PC-9 (cell line): ENCODE measurements at places on chromosomes 5 and 9.
A peak's percentile ranks its signal among the peaks of the same experiment; 100 is the strongest.

DNA sequence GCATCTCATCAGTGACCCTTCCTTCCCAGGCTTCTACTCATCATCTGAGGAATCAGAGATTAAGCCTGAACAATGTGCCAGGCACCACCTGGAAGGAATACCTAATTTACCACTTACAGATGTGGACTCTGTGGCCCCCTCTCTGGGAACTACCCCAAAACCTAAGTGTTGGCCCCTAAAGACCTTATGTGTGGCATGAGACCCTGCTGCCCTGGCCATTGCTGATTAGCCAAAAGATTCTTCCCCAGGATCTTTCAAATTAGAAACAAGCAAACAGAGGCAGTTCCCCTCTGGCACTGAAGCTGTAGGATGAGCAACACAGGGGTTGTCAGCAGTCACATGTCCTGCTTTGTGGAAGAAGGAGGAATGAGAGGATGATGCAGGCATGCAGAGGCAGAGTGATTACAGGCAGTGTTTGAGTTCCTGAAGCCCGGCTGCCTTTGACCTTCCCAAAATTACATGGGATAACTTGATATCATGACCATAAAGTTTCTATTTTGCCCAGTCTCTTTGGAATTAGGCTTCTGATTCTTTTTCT lies 10.6 kb downstream of the SPINK4 start:
- DNase-seq: no peak

DNA sequence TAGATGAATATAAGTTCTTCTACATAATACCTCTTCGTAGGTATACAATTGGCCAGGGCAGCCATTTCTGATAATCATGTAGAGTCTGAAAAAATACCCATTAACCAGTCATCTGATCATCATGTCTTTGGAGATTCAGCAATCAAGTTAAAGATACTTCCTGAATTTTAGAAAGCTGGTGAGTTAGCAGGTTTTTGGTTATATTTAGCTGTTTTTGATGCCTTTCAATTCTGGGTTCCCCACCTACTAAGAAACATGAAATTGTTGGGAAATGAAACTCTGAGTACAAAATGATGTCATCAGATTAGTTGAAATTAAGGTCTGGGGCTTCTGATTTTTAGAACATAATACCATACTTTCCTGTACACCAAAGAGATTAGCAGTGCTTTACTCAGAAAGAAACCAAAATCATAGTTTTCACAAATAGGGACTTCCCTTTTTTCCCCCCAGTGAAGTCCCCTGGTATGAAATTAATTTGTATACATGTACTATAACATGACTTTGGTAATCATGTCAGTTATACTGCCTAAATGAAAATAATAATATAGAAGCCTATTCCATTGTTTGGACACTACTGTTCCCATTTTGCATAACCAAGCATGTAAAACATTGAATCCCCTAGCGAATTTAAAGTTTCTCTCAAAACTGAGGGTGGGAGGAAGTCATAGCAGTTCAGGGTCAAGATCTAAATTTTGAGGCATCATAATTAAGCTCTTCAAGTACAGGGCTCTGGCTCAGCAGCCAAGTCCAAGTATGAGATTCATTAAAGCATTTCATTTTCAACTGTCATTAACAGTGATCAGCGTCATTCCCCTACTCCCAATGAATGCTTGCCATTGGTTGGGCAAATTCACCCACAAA lies 17.9 kb downstream of the PRLR start:
- no peak for DNase-seq

DNA sequence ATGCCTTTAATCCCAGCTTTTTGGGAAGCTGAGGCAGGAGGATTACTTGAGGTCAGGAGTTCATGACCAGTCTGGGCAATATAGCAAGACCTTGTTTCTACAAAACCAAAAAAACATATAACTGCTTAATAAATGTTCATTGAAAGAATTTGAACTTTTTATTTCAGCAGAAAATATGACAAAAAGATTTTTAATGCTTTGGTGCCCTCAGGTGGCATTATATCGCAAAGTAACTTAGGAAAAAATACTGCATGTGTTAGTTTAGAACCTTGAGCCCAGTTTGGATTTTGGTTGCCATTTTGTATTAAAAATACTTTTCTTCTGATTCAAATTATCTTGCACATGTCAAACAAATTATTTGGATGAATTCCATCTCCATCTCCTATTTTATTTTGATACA lies 103.2 kb downstream of the GPBP1 start:
- DNase-seq: no peak

DNA sequence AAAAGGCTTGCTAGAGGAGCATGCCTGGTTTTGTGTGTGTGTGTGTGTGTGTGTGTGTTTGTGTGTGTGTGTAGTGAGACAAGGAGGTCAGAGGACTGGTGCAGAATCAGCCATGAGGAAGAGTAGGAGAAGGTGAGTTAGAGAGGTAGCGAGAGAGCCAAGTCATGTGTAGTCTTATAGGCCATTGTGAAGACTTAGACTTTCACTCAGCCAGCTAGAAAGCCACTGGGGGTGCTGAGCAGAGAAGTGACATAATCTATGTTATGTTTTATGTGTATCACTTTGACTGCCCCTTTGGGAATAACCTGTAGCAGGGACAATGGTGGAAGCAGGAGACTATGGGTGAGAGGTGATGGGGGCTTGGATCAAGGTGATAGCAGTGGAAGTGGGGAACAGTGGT lies 180.5 kb upstream of the CLINT1 start:
- no peak for DNase-seq

DNA sequence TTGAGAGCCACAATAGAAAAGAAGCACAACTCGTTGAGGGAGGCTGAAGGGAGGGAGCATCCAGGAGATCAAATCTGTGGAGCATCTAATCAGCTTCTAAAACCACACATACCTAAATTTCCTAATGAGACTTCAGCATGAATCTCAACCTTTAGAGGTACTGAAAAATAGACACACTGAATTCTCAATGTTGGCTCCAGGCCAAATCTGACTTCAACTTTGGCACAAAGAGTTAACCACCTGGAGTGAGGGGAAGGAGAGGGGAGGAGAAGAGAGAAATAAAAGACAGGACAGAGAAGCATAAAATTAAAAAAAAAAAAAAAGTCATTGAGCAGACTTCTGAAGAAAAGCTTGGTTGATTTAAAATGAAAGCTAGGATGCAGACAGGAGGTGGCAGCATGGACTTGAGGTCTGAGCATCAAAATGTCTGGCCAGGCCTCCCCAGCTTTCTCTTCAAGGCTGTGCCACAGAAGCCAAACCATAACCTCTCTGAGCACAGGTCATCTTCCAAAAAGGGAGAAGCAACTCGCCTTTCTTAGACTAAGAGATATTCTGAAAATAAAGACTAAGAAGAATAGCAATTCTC lies 205.6 kb downstream of the DENND1A start:
- no peak for DNase-seq

DNA sequence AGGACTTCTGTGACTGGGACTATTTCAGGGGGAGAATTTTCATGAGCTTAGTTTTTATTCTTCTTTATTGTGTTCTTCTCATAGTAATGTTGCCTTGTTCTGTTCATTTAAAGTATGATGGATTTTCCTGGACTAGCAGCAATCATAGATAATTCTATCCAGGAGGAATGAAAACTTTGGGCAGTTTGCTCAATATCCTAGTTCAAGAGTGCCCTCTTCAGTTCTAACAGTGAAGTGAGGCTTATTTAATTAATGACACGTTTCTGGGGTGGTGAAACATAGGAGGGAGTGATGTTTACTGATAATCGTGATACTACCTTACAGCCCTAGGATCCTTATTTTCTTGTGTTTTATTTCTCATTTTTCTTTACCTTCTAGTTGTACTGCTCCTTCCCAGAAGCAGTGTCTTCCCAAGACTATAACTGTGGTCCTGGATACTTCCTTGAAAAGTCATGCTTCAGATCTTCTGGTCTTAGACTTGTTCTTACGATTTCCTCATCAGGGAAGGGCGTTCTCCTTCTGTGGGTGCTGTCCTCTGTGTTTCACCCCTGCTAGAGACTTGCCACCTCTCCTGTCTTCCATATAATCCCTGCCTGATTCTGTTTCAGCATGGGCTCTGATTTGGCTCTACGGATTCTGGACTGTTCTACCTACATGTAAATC lies 57.4 kb downstream of the CFAP95 start:
- no peak for DNase-seq

GRCh38 chr9:87122947-87123685 lies 175.8 kb upstream of the GAS1 start:
- no peak for DNase-seq

- DNase-seq: no peak
Measured at GRCh38 chr9:110059461-110059860, 148.5 kb downstream of the C9orf152 start.

- no peak for DNase-seq
Measured at GRCh38 chr5:139817970-139818369, 22.4 kb downstream of the PSD2 start.

- DNase-seq: no peak
Measured at GRCh38 chr5:58477760-58478376, 13.4 kb upstream of the GAPT start.

DNA sequence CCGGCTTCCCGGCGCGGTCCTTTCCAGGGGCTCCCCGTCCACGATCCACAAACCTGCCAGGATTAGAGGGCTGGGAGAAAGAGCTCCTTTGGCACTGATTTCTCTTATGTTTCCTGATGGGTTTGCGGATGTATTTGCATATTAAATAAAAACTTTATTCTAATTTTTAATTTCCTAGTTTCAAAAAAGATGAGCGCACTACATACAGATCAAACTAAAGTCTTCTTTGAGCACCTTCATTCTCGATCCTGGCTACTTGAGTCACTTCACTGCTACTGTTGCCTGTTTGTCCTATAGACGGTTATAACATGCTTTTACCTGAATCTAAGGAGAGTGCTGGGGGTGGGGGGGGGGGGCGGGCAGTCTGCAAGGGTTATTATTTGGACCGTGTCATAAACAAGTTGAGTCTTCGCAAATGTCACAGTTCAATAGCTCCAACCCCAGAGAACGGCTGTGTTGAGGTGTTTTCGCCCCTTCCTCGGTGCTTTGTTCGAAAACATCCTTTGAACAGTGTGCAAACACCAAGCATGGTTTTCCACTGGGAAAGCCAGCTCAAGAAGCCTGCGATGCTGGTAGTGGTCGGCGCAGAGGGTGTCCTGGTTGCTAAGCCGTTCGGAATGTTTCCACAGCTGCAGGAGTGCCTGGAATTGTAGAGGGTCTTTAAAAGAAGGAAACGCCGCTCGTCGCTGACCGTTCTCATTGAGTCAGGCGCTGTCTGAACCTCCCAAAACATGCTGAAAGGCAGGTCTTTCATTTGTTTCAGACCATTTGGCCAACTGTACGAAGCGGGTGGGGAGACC lies 1.1 kb upstream of the STK10 start:
- no peak for DNase-seq

DNA sequence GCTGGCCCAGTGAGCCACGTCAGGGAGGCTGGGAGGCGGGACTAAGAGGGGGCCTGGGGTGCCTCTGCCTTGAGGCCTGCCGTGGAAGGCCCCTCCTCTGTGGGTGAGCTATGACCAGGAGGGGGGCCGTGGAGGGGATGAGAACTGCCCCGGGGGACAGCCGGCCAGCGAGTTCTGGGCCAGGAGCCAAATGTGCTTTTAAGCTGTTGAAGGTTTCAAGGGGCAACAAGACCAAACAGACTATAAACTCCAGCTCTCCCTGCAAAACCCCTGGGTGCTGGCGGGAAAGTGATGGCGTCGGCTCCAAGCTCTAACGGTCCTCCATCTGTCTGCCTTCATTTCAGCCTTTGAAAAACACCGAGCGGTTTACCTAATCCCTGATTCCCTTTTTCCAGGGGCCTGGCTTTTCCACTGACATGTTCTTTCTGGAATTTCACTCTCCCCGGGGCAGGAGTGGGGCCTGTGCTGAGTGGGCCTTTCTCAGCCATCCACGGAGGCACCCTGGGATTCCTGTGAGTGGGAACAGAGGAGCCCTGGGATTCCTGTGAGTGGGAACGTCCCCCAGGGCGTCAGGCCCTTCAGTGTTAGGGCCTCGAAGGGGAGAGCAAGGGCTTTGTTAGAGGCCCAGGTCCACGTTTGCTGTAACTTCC lies 65.6 kb downstream of the COL5A1 start:
- no peak for DNase-seq

DNA sequence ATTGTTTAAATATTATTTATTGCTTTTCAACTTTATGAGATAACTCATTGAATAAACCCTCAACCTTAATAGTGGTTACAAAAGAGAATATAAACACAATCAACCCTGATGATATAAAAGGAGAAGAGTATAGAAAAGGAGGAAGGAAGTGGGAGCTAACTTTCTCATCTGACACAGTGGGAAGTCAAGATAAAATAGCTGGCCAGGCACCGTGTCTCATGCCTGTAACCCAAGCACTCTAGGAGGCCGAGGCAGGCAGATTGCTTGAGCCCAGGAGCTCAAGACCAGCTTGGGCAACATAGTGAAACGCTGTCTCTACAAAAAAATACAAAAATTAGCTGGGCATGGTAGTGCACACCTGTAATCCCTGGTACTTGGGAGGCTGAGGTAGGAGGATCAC lies 93.5 kb downstream of the PPP2R2B start:
- DNase-seq: no peak

DNA sequence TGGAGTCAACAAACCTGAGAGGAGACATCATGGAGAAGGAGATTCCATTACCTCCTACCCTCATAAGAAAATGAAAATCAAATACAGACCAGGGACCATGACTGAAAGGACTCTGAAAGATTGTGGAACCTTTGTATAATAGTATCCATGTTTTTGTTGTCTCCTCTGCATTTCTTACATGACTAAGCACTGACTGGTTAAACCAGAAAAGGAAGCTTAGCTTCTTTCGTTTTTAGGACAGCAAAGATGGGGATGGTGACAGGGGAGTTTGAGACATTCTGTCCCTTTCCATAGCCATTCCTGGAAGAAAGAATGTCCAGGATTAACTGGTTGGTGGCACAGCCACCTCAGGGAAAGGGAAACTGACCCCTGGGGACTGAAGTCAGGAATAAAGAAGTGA lies 22.2 kb downstream of the ITGA1 start:
- no peak for DNase-seq

DNA sequence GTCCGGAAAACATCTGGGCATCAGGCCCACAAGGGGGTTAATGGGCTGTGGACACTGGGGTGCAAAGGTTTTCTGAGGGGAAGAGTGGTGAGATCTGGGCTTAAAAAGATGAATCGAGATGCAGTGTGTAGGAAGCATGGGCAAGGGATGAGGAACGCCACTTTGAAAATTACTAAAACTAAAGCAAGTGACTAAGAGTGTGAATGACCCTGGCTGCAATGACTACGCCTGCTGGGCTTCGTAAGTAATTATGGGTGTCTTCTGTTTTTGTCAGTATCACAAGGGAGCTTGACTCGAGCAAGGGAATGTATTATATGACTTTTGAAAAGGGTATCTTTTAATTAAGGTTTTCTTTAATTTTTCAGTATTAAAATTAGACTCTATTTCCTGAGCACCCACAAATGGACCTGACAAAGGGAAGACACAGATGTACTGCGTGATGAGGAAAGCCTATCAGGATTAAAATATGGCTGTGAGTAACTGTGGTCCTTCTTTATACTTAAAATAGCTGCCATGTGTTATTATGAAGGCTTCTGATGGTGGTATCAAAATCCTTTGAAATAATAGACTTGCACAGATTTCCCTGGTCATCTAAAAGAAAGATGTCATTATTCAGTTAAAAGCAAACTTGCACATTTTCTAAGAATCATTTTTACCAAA lies 4.2 kb downstream of the CTXN3 start:
- DNase-seq: no peak

GRCh38 chr5:167730121-167730520 lies 561.3 kb upstream of the WWC1 start:
- DNase-seq: peak; percentile 71
